ENCODE measurements at places on chromosomes 7 and 10.

DNA sequence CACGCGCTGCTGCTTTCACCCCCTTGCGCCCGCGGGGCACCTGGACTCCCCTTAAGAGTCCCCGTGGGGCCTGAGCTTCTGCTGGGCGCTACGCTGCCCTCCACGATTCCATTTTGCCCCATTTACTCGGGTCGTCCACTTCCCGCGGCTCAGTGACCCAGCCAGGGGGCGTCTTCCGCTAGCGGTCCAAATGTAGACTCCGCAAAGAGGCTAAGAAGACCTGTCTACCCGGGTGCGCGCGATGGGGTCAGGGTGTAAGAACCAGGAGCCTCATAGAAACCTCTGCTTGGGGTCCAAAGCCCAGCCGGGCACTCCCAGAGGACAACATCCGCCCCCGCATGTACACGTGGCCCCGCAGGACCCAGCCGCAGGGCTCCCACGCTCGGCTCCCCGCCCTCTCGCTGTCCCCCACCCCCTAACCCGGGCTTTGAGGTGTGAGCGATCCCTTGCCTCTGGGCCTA lies 5.2 kb upstream of the HMX2 start:
- DNase-seq = no peak

DNA sequence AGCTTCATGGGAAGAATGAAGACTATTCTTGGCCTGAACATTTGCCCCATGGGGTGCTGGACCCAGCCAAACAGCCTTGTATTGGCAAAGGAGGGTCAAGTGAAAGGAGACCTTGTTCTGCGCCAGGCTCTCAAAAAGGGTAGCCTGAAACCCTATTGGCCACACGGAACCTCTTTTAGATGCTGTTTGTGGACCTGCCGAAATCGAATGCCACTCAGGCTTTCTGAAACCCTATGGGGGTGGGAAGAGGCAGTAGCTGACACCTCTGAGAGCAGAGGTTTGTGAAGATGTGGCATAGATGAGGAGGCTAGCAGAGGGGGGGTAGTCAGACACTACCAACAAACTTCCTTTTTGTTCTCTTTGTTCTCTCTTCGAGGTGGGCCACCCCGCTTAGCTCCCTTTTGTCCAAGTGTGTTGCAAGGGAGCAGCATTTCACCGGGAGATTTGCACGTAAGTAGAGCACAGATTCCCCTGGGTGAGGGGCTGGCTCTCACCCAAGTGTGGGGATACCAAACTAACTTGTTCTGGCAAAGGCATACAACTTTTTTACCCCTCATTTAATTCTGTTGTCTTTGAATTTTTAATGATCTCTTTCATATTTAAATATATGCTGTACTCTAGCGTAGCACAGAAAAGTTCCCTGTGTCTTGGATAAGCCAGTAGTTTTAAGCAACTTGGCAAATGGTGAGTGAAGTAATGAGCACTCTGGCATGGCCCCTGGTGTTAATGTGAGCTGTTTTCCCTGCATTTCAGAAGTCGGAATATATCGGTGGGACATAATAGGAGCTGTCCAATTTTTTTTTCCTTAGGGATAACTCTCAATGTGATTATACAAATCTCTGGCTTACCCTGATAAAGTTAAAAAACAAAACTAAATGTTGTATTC lies 107.7 kb downstream of the SEPTIN7 start:
- DNase-seq = no peak

DNA sequence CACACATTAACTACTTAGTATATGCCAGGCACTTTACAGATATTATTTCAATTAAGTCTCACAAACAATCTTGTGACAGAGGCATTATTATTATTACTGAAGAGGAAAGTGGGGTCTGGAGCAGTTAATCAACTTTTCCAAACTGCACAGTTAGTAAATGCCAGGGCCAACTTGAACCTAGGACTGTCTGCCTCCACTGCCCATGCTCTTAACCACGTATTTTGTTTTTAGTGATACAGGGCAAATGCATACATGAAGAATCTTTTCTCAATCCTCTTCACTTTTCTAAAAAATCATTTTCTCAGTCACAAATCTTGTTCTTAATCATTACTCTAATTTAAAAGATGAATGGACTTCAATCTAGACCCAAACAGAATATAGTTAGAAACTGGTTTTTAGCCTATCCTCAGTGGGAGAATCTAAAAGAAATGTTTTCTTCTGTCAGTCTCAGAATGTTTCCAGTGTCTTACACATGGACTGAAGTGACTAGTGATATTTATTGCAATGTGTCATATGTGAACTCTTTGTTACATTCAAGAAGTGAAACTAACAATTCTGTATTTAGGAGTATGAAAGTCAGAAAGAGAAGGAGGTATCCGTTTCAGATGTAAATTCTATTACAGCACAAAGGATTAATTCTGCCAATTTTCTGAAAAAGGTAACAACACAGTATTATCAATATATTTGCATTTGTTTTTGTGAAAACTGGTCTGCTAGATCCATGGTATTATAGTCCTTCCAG lies 55.5 kb upstream of the CCNJ start:
- no peak for DNase-seq

DNA sequence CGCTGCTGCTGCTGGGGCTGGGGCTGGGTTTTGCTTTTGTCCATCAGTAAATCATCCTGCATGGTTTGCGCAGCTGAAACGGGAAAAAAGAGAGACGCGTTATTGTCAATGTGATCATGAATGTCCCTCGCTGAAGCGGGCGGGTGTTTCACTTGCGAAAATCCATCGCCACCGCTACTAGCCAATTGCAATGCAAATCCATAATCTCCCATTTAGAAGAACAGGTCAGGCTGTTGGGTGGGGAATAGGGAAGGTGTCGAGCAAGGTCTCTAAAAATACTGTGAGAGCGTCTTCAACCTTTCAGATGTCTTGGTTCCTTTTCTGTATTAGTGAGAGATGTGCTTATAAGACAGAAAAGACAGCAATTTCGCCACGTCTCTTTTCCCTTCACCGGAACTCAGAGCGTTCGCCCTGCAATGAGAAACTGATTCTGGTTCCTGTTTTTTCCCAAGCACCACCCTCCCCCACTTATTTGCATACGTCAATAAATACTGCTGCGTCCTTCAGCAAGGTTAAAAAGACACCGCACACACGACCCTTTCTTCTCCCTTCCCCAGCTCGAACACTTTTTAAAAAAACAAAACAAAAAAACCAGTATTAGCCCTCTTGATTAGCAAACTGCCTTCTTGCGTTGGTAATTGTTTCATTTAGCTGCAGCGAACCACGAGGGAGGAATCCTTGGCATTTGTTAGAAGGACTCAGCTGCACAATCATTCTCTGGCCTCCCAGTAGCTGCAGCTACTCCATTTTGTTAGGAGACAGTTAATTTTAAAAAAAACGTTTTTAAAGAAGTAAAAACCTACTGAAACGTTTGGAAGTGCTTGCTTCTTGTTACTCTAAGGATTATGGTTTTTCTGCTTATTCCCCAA lies 50.4 kb downstream of the CPEB3 start:
- DNase-seq = peak; percentile 46

DNA sequence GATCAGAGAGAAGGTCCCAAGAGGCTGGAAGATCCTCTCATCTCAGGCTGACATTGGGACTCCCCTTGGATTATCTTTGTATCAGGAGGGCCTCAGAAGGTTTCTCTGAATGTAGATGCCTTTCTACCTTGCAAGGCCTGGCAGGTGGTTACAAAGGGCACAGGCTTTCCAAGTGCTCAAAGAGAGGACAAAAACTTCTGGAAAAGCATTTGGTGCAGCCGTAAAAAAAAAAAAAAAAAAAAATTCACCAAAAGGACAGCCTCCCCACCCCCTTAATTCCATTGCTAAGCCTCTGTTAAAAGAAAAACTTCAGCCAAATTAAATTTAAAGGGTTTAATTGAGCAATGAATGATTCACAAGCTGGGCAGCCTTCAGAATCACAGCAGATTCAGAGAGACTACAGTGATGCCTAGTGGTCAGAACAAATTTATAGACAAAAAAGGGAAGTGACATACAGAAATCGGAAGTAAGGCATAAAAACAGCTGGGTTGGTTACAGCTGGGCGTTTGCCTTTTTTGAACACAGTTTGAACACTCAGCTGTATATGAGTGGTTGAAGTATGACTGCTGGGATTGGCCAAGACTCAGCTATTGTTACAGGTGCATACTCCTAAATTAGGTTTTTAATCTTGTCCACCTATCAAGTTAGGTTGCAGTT lies 42.5 kb upstream of the LRGUK start:
- no peak for DNase-seq

DNA sequence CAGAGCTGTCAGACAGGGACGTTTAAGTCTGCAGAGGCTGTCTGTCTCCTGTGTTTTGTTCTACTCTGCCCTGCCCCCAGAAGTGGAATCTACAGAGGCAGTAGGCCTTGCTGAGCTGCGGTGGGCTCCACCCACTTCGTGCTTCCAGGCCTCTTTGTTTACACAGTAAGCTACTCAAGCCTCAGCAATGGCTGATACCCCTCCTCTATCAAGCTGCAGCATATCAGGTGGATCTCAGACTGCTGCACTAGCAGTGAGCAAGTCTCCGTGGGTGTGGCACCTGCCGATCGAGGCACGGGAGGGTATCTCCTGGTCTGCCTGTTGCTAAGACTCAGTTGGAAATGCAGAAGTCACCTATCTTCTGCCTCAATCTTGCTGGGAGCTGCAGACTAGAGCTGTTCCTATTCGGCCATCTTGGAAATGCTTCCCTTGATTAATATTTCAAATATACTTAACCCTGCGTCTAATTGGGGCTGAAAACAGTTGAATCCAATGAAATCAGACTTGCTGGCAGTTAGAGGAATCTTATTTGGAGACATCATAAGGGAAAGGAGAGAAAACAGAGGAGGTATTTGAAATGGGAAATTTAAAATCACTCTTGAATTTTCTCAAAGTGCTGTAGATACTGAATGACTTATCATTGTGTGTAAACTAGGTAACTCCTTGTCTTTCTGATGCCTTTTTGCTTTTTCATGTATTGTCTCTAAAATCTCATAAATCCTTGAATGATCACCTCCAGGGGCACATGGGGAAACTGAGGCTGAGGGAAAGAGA lies 13.8 kb upstream of the CYP3A5 start:
- no peak for DNase-seq

- DNase-seq = peak; percentile 55
Measured at GRCh38 chr10:122435212-122435827, 19.1 kb upstream of the ARMS2 start.

GRCh38 chr7:107029764-107030286 lies 14.7 kb upstream of the PRKAR2B start:
- DNase-seq = no peak

- no peak for DNase-seq
Measured at GRCh38 chr10:66265398-66265797, 660.4 kb upstream of the LRRTM3 start.

DNA sequence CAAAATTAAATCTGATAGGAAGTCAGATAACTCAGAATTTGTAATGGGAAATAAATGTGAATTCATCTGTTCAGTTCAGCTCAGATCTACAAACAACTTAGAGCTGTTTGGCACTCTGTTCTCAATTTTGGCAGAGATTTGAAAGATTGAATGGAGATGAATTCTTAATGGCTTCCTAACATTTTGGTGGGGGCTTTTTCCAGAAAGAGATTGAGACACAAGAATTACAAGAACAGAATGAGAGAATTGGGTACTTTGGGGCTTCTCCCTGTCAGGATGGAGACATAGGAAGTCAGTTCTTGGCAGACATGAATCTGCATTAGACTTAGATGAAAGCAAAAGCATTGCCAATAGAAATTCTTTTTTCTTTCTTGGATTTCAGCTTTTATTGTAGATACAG lies 39.0 kb upstream of the PTPRZ1 start:
- DNase-seq = no peak

DNA sequence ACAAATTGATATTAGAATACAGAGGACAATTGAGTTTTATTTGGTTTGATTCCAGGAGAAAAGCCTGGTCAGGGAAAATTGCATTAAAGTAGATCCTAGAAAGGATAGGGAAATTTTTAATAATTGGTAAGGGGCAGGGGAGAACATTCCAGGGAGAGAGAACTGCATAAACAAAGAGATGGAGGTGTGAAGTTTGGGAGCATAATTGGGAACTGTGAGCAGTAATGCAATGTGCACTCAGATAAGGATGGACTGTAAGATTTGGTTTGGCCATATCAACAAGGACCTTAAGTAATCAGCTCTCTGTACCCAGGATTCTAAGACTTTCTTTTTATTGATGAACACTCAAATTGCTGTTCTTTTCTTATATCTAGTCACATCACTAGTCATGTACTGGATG lies 41.4 kb downstream of the ZMYND11 start:
- DNase-seq = no peak
